ENCODE measurements at places on chromosomes 13 and 19. TPM values are rescaled to one million over a fixed set of nuclear protein-coding genes. Genes with fewer than 3 reads are reported as not detected.
A peak's percentile ranks its signal among the peaks of the same experiment; 100 is the strongest.

STARD13 gene
- 46.3 TPM for total RNA-seq

TEX101 gene
- total RNA-seq: not detected

HSPB6 gene
- 11.5 TPM for total RNA-seq

URAD gene
- not detected for total RNA-seq

C1QTNF9 gene
- not detected for total RNA-seq

CKM gene
- not detected for total RNA-seq

DNA sequence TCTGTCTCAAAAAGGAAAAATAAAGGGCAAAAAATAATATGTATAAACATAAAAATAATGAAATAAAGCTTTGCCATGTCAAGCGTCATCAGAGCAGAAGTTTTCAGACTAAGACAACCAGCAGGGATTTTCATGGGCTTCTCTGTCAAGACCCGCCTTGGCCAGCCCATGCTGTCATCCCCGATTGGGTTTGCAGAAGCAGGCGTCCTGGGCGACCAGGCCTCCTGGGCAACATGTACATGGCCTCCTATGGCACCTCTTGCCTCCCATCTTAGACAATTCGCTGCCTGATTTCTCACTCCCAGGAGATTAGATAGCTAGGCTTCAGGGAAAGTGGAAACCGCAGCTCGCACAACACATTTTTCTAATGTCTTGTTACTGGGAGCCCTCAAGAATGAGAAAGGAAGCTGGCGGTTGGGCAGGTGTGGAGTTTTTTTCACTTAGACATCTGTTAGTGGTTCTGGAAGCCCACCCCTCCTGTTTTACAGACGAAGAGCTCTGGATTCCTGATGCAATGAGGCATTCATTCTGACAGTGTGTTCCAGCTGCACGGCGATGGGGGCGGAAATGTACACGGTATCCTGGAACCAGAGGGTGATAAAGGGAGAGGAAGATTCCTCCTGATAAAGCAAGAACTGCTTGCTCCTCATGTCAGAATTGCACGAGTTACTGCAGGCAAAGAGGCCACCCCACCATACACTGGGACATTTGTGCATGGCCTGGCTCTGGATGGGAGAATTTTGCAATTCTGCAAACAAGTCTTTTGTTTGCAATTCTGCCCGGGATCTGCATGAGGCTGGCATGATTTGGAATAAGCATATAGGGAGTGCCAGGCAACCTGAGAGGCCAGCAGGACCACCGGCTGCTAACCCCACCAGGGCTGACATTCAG is 47.4 kb upstream of the KATNAL1 start:
- DNase-seq: no peak

GRCh38 chr13:90866006-90866405 is 481.5 kb upstream of the MIR17HG start:
- DNase-seq: no peak

DNA sequence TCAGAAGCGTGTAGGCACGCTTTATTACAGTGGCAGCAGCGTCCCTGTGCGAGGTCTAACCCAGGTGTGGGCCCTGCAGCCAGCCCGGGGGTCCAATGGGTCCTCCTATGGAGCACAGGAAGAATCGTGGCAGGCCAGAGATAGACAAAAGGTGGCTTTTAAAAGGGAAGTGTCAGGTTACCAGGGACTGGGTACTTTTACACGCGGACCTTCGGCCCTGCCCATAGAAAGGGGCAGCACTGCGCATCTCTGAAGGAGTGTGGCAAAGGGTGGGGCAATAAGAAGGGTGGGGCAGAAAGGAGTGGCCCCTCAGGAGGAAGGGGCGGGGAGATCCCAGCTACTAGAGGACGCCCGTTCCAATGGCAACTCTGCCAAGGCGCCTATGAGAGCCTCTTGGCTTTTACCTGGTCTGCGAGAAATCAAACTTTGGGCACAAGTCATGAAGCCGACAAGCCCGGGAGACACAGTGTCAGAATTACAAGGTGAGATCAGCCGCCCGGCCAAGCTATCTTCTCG is 1419.8 kb downstream of the UQCRFS1 start:
- peak; percentile 87 for DNase-seq

DNA sequence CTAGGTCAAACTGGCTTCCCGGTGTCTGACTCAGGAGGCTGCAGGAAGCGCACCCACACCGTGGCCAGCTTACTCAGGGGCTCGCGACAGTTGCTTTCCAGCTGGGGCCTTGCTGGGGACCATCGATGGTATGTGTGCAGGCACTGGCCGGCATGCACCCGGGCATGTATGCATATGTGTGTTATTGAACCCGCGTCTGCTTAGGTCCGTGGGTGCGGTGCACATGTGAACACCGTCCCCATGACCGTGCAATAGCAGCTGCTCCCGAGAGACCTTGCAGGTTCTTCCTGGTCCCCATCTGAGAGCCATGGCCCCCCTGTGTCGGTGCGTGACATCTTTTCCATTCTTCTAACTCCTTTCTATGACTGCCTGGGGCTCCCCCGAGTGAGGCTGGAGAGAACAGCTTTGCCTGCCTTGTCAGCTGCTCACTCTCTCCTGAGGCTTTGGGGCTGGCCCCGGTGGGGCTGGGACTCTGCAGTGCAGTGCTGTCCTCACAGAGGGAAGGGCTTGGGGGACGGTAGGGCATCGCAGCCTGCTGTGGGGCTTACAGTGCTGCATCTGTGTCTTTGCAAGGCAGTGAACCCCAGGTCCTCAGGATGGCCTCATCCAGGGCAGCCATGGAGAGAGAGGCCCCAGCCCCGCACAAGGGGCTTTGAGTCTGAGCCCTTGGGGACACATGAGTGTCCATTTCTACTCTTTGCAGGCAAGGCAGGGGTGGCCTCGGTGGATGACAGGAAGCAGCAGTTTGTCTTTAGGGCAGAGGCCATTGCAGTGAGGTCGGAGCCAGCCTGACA is 65.1 kb downstream of the CHST8 start:
- no peak for DNase-seq

DNA sequence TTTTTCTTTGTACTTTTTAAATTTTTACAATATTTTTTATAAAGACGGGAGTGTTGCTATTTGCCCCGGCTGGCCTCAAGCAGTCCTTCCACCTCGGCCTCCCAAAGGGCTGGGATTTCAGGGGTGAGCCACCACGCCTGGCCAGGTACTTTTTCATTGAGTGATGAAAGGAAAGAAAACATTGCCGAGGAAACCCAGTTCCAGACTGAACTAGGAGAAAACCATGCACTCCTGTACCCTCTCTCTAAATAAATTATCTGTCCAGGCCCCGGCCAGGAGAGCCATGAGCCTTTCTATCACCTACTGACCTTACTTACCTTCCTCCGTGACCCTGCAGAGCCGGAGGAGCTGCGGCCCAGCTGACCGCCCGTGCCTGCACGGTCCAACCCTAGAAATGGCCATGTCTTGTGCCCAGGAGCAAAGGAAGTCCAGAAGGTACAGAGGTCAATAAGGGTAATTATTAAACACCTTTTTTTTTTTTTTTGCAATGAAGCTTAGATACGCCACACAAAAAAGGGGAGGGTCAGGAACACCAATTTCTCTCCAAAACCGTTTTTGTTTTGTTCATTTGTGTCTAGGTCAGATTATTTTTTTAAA is at the start of gene SLC7A9:
Gene SLC7A9 (minus strand): TSS at position 399 of the 597 bp plus-strand sequence. CDS start 1,233 bp downstream, outside the sequence.
- no peak for DNase-seq

GRCh38 chr13:21478881-21479808 is 20.0 kb upstream of the ZDHHC20 start:
- DNase-seq: no peak

- no peak for DNase-seq
These were observed 3.2 kb downstream of the ZNF230 start for GRCh38 chr19:44005973-44006372.

Data from upper lobe of left lung (tissue), 6 donors.